ENCODE measurements at places on chromosomes 4 and X.

- no peak for DNase-seq
Measured at GRCh38 chr4:40547789-40548132, 81.9 kb downstream of the RBM47 start.

DNA sequence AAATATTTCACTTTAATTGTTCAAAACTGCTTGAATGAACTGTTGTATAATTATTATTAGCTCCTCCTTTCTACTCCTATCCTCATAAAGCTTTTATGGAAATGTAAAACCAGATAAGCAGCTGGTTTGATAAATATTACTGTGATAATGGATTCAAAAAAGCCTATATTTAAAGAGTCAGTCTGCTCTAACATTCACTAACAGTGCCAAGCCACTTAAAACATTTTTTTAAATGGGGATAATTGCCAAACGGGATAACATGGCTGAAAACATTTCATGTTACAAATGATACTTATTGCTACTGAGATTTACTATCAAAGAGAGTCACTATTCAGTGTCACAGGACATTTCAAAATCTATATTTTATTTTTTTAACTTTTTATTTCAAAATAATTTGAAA, 17.4 kb downstream of the ARHGAP24 start:
- no peak for DNase-seq

GRCh38 chr4:170214101-170214500, 124.3 kb upstream of the AADAT start:
- no peak for DNase-seq

- no peak for DNase-seq
Measured at GRCh38 chr4:107826421-107826980, 1.8 kb downstream of the SGMS2 start.
